ENCODE measurements at places on chromosomes 3 and 15.

GRCh38 chr3:71511446-71511845 lies 72.1 kb downstream of the FOXP1 start:
- DNase-seq = no peak

DNA sequence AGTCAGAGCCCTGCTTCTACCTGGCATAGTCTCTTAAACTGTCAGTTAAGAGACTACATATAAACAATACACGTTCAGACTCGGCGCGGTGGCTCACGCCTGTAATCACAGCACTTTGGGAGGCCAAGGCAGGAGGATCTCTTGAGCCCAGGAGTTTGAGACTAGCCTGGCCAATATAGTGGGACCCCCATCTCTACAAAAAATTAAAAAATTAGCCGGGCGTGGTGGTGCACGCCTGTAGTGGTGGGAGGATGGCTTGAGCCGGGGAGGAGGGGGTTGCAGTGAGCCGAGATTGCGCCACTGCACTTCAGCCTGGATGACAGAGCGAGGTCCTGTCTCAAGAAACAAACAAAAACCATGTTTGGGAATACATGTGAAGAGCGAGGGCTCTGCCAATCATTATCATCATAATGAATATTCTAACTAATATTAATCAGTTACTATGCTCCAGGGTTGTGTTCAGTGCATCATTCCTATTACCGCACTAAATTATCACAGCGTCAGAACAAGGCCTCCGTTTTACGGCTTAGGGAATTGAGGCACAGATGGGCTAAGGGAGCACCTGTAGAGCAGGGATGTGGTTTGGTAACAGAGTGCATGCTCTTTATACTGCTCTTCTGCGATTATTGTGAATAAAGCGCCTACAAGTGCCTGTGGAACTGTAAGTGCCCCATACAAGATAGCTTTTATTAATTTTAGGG lies 844 bp upstream of the UQCC5 start:
- DNase-seq = no peak

DNA sequence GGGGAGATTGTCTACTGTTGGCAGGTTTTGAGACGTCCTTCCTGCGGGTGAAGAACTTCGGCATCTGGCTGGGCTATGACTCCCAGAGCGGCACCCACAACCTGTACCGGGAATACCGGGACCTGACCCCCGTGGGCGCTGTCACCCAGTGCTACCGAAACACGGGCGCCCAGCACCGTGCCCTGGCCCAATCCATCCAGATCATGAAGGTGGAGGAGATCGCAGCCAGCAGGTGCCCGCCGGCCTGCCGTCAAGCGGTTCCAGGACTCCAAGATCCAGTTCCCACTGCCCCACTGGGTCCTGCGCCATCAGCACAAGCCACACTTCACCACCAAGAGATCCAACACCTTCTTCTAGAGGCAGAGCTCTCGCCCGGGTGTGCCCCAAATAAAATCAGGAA lies 194.9 kb upstream of the EPHA6 start:
- DNase-seq = no peak

DNA sequence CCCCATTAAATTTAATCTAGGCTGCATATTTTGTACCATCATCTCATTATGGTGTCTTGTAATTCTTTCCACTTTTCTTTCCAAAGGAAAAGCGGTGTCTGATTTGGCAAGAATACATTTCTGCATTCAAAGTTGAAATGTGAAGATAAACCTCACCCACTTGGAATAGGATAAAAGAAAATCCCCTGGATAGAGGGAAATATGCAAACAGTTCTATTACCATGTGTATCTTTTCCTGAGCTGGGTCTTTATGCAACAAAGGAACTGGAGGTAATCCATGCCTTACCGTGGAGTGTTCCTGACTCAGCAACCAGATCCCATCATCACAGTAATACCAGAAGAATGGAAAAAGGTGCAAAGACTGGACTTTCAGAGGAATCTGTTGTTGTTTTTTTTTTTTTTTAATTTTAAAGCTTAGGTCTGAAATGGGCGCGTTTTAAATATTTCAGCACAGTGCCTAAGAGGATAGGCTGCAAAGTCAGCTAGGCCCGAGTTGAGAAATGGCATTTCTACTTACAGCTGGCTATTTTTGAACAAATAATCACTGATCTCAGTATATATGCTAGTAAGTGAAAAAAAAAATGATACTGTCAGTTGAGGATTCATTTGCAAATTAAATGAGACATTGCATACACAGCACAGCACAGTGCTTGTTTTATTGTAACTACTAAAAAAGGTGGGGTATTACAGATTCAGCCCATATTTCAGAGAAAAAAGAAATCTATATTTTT lies 55.5 kb upstream of the ADAMTS9 start:
- no peak for DNase-seq

DNA sequence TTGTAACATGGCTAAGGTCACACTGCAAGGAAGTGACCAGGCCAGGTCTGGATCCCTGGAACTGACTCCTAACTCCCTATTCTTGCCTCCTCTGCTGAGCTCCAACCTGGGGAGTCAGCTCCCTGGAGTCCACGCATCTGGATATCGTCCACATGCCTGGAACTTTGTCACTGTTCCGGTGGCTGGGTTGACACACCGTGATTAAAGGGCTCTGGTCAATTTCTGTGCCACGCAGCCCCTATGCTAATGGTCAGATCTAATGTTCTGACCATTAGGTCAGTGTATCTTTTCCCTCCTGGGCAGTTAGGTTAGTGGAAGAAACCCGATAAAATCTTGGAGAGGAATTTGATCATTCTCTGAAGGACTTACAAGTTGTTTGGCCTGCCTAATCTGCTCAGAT lies 1.6 kb upstream of the TPM1 start:
- DNase-seq = no peak
